GM12878 (cell line): ENCODE measurements at places on chromosomes 7 and 10. TPM values are rescaled to one million over a fixed set of nuclear protein-coding genes. Genes with fewer than 3 reads are reported as not detected.
A peak's percentile ranks its signal among the peaks of the same experiment; 100 is the strongest.

The ACADSB gene
- total RNA-seq, result 23.5 and 24.0 TPM in 2 replicates

GRCh38 chr10:17737027-17737965 lies 14.7 kb upstream of the TMEM236 start:
- no peak for DNase-seq
- no peaks in the 10 kb centered on the region for H3K27me3 ChIP-seq
- H3K4me1 ChIP-seq, result no peaks in the 10 kb centered on the region
- no peak overlapping the region for H3K4me3 ChIP-seq
- no peaks in the 10 kb centered on the region for H3K36me3 ChIP-seq

GRCh38 chr10:109861081-109861480 lies 62.2 kb downstream of the XPNPEP1 start:
- no peaks in the 10 kb centered on the region for H3K27me3 ChIP-seq
- no peak for DNase-seq
- no peaks in the 10 kb centered on the region for H3K36me3 ChIP-seq

DNA sequence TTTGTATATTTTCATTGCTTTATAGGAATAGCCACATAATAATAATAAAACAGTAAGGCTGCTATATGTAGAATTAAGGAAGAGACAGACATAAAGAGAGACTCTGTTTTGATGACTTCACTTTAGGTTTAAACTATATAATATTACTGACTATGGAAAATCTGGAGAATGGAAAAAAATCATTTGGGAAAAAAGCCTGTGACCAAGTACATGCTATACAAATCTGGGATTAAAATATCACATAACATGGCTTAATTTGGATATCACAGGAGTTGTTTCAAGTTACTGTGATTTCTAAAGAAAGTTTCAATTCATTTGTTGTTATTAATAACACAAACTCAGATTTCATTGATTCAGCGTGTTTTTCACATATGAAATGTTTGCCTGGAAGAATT lies 7.7 kb downstream of the PLCE1 start:
- H3K27ac ChIP-seq, result no peak overlapping the region
- no peaks in the 10 kb centered on the region for H3K36me3 ChIP-seq
- no peaks in the 10 kb centered on the region for H3K4me1 ChIP-seq
- DNase-seq, result no peak

DNA sequence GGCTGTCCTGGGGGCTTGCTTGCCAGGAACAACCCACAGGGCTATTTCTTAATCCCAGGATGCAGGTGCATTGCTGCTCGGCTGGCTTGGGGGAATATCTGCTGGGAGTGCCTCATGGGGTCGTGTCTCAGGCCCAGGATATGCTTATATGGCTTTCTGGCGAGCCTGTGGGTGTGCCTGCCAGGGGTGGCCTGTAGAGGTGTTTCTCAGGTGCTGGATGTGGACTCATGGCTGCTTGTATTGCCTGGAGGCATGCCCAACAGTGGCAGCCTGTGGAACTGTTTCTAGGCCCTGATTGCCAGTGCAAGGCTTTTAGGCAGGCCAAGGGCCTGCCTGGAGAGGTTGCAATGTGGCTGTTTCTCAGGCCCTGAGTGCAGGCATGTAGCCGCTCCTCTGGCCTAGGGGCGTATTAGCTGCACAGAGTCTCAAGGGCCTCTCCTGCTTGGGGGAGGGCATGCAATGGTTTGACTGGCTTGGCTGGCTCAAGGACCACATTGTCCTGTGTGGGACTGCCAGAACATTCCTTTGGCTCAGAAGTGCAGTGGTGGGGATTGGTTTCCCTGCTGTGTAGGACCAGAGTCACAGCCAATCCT lies 202.1 kb downstream of the ATRNL1 start:
- H3K4me3 ChIP-seq, result no peak overlapping the region
- no peak for DNase-seq
- no peaks in the 10 kb centered on the region for H3K36me3 ChIP-seq

- H3K4me1 ChIP-seq, result no peaks in the 10 kb centered on the region
- no peak overlapping the region for H3K27ac ChIP-seq
- no peak for DNase-seq
- no peaks in the 10 kb centered on the region for H3K36me3 ChIP-seq
- H3K4me3 ChIP-seq, result no peak overlapping the region
Measured at GRCh38 chr10:27719052-27719451, 26.6 kb downstream of the MKX start.

The PHYHIPL gene
- 0.11 and 0.26 TPM in 2 replicates for total RNA-seq

- no peaks in the 10 kb centered on the region for H3K4me1 ChIP-seq
- H3K27me3 ChIP-seq, result no peaks in the 10 kb centered on the region
- no peaks in the 10 kb centered on the region for H3K36me3 ChIP-seq
- H3K27ac ChIP-seq, result no peak overlapping the region
Measured at GRCh38 chr10:18449611-18450026, 201.8 kb downstream of the NSUN6 start.

DNA sequence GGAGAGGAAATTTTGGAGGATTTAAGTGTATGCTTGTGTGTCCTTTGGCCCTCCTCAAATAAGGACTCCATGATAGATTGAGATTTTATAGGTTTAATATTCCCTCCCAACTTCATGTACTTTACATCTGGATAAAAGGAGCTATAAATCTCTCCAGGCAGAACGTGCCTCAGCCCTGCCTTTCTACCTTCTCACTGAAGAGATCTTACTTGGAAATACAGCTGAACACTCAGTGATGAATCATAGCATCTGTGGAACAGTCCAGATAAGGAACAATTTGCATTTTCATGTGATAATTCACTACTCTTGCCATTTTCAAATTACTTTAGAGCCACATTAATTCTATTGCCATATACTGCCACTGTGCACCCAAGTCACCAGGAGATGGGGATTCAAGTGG lies 364.6 kb upstream of the PODXL start:
- H3K4me3 ChIP-seq, result no peak overlapping the region
- H3K4me1 ChIP-seq, result 0 out of 2 replicates have a peak, but pooled peaks cover 4% of the 10 kb centered on the region
- H3K27ac ChIP-seq, result no peak overlapping the region
- H3K27me3 ChIP-seq, result no peaks in the 10 kb centered on the region

The SPRN gene
- total RNA-seq, result not detected in 2 replicates

DNA sequence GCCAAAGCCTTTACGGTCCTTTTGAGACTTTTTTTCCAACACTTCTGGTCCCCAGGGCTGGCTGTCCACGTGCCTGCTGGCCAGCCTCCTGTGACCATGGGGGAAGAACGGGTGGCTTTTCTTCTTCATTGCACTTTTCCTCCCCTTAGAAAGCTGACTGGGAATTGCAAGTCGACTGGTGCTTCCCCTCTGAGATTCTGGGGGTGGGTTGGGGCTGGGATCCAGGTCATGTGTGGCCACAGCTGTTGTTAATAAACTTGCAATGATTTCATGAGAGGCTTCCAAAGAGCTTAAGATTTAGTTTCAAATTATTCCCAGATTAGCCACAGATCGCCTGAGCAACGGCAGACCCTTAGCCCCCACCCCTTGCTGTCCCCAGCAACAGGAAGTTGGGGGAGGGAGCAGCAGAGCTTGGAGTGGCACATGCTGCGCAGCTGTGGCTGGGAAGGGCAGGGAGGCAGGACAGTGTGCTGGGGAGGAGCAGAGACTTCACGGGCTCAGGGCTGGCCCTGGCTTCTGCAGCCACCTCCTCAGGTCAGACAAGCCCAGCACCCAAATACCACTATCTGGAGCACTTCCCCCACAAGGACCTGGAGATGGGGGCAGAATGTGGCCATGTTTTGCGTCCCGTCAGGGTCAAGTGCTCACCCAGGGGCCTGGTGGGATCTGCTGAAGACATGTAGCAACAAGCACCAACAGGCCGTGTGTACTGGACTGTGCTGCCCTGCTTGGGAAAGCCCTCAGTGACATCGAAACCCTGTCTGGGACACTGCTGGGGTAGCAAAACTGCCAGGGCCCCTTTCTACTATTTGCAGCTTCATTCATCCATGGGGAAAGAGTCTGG lies 147.1 kb downstream of the RNF216 start:
- H3K27ac ChIP-seq, result no peak overlapping the region
- no peak overlapping the region for H3K4me3 ChIP-seq
- DNase-seq, result no peak
- no peaks in the 10 kb centered on the region for H3K27me3 ChIP-seq
- peaks cover 3% of the 10 kb centered on the region; the same call in 1 of the 2 replicates for H3K4me1 ChIP-seq
- H3K36me3 ChIP-seq, result peaks cover 17% of the 10 kb centered on the region

The COL17A1 gene
- total RNA-seq, result 0.05 TPM in 1 of 2 replicates, not detected in the other

DNA sequence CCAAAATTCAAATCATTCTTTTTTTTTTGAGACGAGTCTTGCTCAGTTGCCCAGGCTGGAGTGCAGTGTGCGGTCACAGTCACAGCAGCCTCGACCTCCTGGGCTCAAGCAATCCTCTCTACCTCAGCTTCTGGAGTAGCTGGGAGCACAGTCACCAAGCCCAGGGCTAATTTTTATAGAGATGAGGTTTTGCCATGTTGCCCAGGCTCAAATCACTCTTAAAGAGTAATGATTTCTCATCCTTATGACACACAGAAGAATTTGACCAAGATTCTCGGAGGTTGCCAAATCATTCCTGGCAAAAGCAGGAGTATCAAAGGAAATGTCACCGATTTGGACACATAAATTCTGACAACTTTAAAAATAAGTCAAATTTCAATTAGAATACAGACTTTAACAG lies 39.1 kb downstream of the SIRT1 start:
- no peak for DNase-seq
- no peak overlapping the region for H3K4me3 ChIP-seq
- no peak overlapping the region for H3K27ac ChIP-seq
- H3K36me3 ChIP-seq, result peaks cover 7% of the 10 kb centered on the region; the same call in 1 of the 2 replicates
- no peaks in the 10 kb centered on the region for H3K27me3 ChIP-seq
- H3K4me1 ChIP-seq, result no peaks in the 10 kb centered on the region

The GIMAP4 gene
- 0.54 and 1.0 TPM in 2 replicates for total RNA-seq

GRCh38 chr7:23418046-23418445 lies 52.2 kb downstream of the IGF2BP3 start:
- H3K4me3 ChIP-seq, result no peak overlapping the region
- H3K36me3 ChIP-seq, result peaks cover 21% of the 10 kb centered on the region
- no peak overlapping the region for H3K27ac ChIP-seq
- no peaks in the 10 kb centered on the region for H3K27me3 ChIP-seq

DNA sequence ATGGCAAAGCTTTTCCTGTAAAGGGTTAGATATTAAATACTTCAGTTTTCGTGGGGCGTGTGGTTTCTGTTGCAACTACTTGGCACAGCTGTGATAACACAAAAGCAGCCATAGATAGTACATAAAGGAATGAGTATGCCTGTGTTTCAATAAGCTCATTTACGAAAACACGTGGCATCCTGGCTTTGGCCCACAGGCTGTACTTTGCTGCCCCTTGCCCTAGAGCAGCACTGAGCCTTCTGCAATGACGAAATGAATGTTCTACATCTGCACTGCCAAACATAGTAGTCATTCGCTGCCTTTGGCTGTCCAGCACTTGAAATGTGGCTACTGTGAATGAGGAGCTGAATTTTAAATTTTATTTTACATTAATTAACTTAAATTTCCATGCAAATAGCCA lies 376.2 kb upstream of the TPK1 start:
- no peaks in the 10 kb centered on the region for H3K27me3 ChIP-seq
- H3K4me3 ChIP-seq, result no peak overlapping the region
- DNase-seq, result no peak
- H3K27ac ChIP-seq, result no peak overlapping the region
- no peaks in the 10 kb centered on the region for H3K36me3 ChIP-seq

GRCh38 chr10:62852961-62853702 lies 37.0 kb upstream of the EGR2 start:
- DNase-seq, result peak; percentile 75
- peak overlapping the region; percentile 12; the same call in 1 of the 2 replicates for H3K4me3 ChIP-seq
- H3K27ac ChIP-seq, result peak overlapping the region; percentile 22
- no peaks in the 10 kb centered on the region for H3K36me3 ChIP-seq
- no peaks in the 10 kb centered on the region for H3K27me3 ChIP-seq

The CALCR gene
- total RNA-seq, result not detected in 2 replicates

GRCh38 chr10:61814160-61814559 lies 87.3 kb upstream of the ARID5B start:
- H3K4me1 ChIP-seq, result no peaks in the 10 kb centered on the region
- no peak overlapping the region for H3K27ac ChIP-seq
- no peaks in the 10 kb centered on the region for H3K27me3 ChIP-seq
- no peak for DNase-seq

The C10orf53 gene
- not detected in 2 replicates for total RNA-seq

The SLC16A12 gene
- total RNA-seq, result not detected in 2 replicates

DNA sequence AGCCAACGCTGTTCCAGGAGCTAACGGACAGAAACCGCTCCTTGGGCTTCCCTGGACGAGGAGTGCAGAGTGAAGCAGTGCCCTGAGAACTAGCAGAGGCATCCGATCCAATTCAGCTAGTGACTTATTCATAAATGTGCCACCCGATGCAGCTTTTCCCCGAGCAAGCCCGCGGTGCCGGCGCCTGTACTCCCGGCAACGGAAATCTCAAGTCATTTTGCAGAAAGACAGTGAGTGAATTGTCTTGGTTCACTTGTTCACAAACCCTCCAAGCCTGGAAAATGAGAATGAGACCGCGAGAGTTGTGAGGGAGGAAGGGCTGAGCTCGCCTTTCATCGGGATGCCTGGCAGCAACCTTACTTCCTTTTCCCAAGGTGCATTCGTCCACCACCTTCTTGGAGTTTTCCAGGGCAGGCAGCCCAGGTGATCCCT lies 87.5 kb downstream of the COBL start:
- H3K4me1 ChIP-seq, result no peaks in the 10 kb centered on the region
- no peaks in the 10 kb centered on the region for H3K36me3 ChIP-seq
- H3K27me3 ChIP-seq, result no peaks in the 10 kb centered on the region; the same call in 1 of the 2 replicates
- H3K27ac ChIP-seq, result no peak overlapping the region
